Inflammatory macrophage treated with lipopolysaccharide for 4 hours (primary cell): ENCODE measurements at places on chromosomes 2 and 18.

DNA sequence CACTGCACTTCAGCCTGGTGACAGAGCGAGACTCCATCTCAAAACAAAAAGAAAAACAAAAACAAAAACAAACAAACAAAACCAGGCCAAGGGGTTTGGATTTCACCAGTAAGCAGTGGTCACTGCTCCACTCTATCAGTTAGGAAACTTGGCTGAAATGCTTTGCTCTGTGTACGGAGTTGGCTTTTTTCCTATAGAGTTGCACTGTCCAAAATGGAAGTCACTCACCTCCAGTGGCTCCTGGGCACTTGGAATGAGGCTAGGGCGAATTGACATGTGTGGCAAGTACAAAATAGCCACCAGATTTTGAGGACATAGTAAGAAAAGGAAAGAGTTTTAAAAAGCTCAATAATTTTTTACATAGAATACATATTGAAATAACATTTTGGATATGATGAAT is 228.7 kb downstream of the LOXHD1 start:
- DNase-seq = no peak

DNA sequence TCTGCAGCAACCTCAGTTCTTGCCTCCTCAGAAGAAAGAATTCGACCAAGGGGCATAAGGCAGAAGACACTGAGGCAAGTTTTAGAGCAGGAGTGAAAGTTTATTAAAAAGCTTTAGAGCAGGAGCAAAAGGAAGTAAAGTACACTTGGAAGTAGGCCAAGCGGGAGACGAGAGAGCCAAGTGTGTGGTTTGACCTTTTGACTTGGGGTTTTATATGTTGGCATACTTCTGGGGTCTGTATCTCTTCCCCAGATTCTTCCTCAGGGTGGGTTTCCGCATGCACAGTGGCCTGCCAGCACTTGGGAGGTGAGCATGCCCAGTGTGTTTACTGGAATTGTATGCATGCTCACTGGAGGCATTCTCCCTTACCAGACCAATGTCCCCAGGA is 59.3 kb upstream of the ANKRD44 start:
- DNase-seq = no peak

- DNase-seq = no peak
Measured at GRCh38 chr18:44180683-44181082, 500.0 kb upstream of the SETBP1 start.

DNA sequence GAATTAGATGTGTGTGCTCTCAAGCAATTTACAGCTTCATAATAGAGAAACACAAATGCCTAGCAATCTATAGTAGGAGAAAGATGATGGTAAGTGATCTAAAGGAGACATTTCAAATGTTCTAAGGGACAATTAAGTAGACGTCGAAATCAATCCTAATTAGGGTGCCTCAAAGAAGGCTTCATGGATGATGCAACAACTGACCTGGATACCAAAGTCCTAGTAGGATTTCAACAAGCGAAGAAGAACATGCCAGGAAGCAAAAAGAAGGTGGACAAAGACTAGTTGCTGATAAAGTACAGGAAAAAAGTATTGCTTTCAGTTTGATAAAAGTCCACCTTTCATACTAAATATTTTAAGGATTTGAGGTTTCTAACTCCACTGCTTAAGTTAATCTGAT is 12.5 kb downstream of the FIGN start:
- no peak for DNase-seq

GRCh38 chr18:59358414-59358711 is 702 bp downstream of the LMAN1 start:
- DNase-seq = no peak

- no peak for DNase-seq
Measured at GRCh38 chr18:25464227-25464626, 112.3 kb upstream of the ZNF521 start.

DNA sequence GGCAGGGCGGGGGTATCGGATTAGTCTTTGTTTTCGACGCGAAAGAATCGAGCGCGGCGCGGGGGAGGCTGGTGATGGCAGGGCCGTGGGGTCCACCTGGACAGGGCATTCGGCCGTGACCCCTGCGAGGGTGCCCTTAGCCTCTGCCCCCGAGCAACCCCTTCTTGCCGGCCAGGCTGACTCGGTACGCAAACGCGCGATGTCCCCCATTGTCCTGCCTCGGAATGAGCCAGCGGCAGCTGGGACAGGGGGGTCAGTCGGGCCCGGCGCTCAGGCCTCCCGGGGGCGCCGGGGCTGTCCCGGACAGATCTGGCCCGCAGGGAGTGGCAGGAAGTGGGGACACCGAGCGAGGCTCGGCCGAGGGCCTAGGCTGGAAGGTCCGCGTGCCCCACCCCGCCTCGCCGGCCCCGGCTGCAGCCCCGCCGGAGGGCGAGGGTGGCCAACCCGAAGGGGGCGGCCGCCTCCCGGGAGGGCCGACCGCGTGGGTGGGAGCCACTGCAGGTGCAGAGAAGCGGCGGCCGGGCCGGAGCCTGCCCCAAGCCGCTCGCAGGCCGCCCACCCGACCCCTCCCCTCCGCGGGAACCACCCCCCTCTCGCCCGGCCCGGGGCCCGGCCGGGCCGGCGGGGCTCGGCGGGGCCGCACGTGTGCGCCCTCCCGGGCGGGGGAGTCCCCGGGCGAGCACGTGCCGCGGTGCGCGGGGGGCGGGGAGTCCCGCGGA is at the start of gene TET3:
TSS of gene TET3 (plus strand) at position 708 of the 719 bp plus-strand sequence. CDS start 1,494 bp downstream, outside the sequence.
- DNase-seq = peak; percentile 55

- DNase-seq = no peak
Measured at GRCh38 chr2:162327134-162327769, 8.8 kb upstream of the IFIH1 start.

DNA sequence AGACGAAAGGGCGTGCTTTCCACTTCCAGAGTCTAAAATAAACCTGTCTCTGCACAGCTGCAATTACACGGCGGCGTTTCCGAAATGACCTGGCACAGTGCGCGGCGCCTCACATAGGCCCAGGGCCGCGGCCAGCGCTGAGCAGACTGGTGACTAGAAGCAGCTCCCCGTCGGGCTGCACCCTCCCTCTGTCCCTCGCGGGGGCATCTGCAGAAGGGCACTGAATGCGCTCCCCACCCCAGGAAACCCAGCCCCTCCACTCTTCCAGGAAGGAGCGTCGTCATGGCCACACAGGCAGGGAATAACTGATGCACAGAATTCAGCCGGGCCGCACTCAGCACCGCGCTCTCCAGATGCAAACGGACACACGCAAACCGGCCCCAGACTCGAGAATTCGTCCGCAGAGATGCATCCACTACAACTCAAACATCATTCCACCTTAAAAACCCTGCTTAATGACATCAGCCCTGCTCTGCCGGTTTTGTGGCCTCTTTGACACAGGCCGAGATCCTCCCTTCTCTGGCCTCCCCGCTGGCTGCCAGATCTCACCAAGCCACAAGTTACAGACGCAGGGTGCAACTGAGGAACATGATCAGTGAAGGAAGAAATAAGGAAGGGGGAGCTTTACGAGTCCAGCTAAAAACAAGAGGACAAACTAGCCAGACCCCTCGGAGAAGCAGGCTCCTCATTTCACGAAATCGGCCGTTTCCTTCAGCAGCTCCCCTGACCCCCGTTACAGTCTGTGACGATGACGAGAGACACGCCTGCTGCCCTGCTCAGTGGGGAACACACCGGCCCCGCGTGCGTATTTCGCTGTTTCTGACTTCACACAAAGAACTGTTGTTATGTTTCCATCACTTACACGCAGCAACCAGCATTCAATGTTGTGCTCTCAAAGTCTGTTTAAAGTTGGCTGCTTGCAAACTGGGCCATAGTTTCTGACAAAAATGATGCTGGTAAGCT is 40.2 kb downstream of the MBP start:
- no peak for DNase-seq

DNA sequence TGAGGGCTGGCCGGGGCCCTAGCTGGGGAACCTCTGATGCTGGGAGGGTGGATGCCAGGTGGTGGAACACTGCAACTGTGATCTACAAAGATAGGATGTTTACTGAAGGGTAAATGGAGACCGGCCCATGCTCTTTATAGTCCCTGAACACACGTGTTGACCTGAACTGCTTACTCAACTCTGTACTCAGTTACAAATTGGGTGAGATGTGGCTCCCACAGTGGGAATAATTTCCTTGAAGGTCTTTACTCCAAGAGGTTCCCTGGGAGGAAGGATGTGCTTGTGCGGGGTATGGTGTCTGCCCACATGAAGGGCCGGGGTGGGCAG is 254.1 kb downstream of the PRKCE start:
- no peak for DNase-seq

- peak; percentile 70 for DNase-seq
Measured at GRCh38 chr18:35029770-35030169, 11.4 kb upstream of the MAPRE2 start.

GRCh38 chr18:43148231-43148630 is 32.7 kb upstream of the RIT2 start:
- no peak for DNase-seq

GRCh38 chr2:219278655-219279150 is 463 bp upstream of the DNAJB2 start:
- DNase-seq = no peak

DNA sequence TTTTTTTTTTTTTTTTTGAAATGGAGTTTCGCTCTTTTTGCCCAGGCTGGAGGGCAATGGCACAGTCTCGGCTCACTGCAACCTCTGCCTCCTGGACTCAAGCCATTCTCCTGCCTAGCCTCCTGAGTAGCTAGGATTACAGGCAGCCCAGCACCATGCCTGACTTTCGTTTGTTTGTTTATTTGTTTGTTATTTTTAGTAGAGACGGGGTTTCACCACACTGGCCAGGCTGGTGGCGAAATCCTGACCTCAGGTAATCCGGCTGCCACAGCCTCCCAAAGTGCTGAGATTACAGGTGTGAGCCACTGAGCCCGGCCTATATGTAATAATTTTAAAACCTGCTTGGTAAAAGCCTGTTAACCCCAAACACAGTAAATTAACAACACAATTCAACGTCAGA is 435.7 kb downstream of the LRRTM4 start:
- DNase-seq = no peak

- DNase-seq = no peak
Measured at GRCh38 chr2:24117902-24118301, 5.2 kb downstream of the PFN4 start.

DNA sequence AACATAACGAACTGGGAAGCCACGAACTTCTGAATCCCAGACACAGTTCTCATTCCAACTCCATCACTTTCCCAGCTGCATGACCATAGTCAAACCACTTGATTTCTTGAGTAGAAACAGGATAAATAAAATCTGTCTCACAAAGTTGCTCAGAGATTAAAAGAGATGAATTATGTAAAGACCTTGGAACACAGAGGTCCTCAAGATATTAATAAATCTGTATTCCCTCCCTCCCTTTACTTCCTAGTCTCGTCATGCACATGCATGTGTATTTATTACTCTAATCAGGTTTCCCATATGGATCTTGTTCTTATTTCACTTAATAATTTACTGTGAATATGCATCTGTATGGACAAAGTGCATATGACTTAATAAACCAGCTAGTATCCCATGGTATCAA is 21.1 kb upstream of the CSRNP3 start:
- DNase-seq = no peak

DNA sequence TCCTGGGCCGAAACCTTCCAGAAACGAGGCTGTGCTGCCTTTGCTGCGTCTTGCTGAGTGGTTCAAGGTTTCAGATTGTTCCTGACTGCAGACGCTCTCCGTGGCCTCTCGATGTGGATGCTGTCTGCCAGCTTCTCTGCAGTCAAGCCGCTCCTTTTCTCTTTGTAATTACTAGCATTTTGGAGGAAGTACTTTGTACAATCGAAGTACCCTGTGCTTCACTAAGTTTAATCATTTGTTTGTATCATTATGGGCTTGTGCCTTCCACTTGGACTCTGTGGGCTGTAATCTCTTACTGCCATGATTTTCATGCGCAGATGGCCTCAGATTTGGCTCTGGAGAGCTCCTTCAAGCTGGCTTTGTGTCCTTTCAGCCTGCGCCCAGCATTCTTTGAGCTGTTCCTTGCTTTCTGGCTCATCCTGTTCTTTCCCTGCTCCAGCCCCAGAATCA is 49.3 kb downstream of the TRAF3IP1 start:
- DNase-seq = no peak

GRCh38 chr2:240465765-240466578 is 30.5 kb downstream of the GPC1 start:
- no peak for DNase-seq

GRCh38 chr2:5618271-5618670 is 73.9 kb upstream of the SOX11 start:
- DNase-seq = no peak

DNA sequence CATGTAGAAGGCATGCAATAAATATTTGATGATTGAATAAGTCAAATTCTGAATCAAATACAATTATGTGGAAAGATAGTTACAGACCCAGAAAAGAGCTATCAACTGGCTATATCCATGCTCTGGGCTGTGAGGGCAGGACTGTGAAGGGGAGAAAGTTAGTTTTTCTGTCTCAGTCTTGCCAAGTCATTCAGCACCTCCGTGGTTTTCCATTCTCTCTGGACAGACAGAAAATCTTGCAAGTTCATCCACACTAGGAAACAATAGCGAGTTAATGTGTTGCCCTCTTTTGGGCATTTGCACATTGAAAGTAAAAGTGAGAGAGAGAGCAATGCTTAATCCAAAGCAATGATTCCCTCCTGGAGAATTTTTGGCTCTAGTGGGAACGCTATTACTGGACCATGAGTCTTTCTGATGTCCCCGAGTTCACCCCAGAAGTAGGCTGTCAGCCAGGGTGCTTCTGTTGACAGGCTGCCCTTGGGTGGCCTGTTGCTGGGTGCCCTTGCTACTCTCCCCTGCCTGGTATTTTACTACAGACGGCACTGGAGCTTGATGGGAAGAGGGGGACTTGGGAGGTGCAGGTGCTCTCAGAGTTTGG is 238.3 kb downstream of the LOXHD1 start:
- no peak for DNase-seq

- DNase-seq = no peak
Measured at GRCh38 chr2:239926587-239927232, 98.4 kb downstream of the NDUFA10 start.

GRCh38 chr2:109374548-109375130 is 239.1 kb downstream of the SEPTIN10 start:
- DNase-seq = no peak

GRCh38 chr2:85763831-85764230 is 10.0 kb downstream of the ATOH8 start:
- DNase-seq = no peak

GRCh38 chr2:241354668-241355658 is 1.1 kb upstream of the FARP2 start:
- DNase-seq = peak; percentile 65

DNA sequence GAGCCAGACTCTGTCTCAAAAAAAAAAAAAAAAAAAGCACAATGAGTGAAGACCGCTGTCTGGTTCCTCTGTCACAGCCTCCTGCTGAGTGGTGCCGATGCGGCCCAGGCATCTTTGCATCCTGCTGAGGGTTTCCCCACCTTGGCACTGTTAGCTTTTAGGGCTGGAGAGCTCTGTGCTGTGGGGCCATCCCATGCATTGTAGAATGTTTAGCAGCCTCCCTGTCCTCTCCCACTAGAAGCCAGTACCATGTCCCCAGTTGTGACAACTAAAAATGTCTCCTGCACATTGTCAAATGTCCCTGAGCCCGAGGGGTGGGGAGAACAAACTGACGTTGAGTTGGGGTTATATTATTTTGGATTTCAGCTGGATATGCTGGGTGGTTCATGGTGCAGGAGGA is 7.9 kb upstream of the COLEC11 start:
- no peak for DNase-seq

DNA sequence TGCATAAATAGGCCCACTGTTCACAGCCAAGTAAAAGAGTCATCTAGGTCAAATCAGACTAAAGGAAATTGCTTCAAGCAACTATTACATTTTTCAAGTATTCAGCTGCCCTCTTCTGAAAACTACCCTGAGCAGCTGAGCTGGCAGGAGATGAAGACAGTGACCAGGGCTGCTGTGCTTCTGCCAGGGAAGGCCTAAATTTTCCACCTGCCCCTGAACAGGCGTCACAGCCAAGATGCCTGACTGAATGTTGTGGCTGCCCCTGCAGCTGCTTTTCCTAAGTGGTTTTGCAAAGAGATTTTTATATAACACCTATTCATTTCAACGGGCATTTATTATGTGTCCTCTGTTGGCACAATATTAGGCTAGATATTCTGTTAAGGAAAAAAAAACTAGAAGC is 96.7 kb upstream of the RPE start:
- DNase-seq = no peak
